AG08396 (cell line): ENCODE measurements at places on chromosomes 6 and 20.

GRCh38 chr20:61935926-61936700 lies 129.6 kb downstream of the TAF4 start:
- no peak for DNase-seq

GRCh38 chr6:117616391-117617209 lies 14.3 kb upstream of the GOPC start:
- DNase-seq = no peak

GRCh38 chr6:72825315-72825911 lies 203.5 kb downstream of the KCNQ5 start:
- DNase-seq = peak; percentile 21

GRCh38 chr6:145148776-145149175 lies 586.5 kb downstream of the EPM2A start:
- no peak for DNase-seq

DNA sequence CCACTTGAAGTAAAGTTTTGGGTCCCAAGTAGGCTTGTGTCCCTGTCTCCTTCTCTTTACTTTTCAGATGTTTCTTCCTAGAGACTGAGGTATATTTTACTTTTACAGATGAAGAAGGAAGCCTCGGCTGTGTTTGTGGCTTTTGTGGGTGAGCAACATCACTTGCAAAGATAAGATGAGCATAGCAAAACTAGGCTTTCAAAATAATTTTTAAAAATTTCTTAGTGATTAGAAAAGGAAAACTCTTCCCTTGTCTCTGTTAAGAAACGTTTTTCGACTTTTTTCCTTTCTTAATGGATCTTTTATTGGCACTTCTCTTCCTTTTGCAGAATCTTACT lies 7.6 kb downstream of the PTPN1 start:
- DNase-seq = no peak

- peak; percentile 50 for DNase-seq
Measured at GRCh38 chr20:35617397-35618262, 2.0 kb downstream of the SPAG4 start.

DNA sequence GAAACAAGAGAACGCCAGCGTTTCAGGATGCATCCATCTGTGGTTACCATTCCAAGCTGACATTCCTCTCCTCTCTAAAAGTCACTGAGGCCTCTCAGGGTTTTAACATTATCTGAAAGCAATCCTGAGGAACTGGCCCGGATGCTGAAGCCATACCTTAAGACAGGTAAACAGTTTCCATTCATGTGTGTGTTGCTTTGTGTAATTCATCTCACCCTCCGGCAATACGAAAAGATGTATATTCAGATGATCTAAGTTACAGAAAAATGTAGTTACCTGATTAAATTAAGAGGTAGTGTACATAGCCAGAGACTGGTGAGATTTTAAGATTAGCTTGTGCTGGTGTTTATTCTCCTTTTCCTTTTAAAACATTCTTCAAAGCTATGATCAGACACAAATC lies 68.4 kb upstream of the BACH2 start:
- no peak for DNase-seq

DNA sequence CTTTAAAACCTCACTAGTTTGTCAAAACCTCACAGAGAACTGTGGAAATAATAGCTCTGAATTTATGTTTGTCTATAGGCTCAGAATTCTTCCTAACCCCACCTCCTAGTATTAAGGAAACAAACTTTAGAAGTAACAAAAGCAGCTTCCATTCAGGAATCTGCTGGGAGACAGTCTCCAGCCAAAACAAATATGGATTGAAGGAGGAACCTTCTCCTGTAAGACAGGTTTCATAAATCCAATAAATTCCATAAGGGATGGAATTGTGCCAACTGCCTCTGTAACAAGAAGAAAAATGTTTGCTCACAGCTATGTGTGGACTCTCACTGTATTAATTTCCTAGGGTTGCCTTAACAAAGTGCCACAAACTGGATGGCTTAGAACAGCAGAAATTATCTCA lies 7.5 kb downstream of the SYCP2 start:
- no peak for DNase-seq

GRCh38 chr6:146850238-146850896 lies 251.6 kb downstream of the ADGB start:
- DNase-seq = no peak

DNA sequence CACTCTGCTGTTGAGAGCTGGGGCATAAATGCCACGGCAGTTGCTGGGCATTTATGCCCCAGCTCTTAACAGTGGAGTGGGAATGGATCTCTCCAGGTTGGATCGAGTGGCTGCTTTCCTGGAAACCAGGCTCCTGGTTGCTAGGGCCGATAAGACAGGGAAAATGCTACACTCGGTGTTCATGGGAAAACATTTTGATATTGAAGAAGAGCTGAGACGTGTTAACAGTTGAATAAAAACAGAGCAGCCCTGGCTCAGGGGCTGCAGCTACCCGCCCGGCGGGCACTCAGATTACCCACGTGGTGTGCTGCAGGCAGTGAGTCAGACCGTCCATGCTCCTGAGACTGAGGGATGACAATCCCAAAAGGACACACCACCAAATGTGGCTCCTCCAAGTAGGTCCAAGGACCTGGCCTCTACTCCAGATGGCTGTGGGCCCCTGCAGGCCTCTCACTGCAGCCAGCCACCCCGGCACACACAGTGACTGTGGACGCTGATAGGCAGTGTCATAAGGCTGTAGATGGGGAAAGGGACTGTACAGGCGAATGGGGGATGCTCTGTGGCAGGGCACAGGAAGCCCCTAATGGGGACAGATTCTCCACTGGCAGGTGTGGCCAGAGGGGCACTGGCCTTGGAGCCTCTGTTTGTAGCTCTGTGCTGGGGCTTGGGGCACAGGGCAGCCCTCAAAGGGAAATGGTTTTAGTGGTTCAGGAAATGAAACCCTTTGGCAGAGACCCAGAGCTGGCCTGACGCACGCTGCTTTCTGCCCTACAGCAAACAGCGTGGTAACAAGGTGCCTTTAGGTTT lies 237.8 kb downstream of the LY86 start:
- DNase-seq = no peak
